ENCODE measurements at places on chromosomes 7 and 10.

- no peak for DNase-seq
These were observed 99.0 kb downstream of the ADRA2A start for GRCh38 chr10:111175787-111176186.

- no peak for DNase-seq
These were observed 1.4 kb downstream of the GIMAP5 start for GRCh38 chr7:150738591-150739001.

- DNase-seq: no peak
These were observed 151.0 kb upstream of the HDAC9 start for GRCh38 chr7:18344536-18344935.

DNA sequence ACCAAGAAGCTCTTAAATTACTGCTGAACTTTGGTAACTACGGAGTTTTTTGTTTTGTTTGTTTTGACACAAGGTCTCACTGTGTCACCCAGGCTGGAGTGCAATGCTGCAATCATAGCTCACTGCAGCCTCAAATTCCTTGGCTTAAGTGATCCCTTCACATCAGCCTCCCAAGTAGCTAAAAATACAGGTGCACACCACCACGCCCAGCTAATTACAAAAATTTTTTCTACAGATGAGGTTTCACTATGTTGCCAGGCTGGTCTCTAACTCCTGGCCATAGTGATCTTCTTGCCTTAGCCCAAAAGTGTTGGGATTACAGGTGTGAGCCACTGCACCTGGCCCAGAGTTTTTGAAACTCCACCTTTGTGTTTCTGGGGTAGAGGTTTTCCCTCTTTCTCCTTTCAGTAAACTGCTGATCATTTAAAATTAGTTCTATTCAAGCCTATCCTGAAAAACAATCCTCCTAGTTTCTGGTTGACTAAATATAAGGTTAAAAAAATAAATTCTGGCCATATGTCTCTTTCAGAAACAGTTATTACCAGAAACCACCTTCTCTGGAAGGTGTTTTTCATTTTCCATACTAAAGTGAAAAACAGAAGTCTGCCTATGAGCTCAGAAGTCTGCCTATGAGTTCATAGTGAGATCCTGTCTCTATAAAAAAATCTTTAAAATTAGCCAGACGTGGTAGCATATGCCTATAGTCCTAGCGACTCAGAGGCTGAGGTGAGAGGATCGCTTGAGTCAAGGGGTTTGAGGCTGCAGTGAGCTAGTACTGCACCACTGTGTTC is 63.9 kb downstream of the VOPP1 start:
- no peak for DNase-seq

- no peak for DNase-seq
These were observed 74.7 kb upstream of the ITGB1 start for GRCh38 chr10:33032654-33033151.

- DNase-seq: no peak
These were observed 108.5 kb upstream of the SLC25A13 start for GRCh38 chr7:96430356-96430755.

DNA sequence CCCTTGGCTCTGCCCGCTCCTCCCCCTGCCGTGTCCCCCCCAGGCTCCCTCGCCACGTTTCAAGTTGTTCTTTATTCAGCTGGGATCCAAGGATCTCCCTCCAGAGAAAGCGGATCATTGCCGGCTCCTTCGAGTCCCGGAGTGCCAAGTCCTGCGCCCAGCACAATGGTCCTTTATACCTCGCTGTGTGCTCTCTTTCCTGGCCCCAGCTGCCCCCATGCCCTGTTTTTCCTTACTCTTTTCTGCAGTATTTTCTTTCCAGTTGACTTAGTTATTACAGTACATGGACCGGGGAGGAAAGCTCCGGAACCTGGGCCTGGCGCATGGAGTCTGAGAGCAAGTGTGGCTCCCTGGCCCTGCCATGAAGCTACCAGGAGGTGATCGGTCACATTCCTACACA is 88.1 kb upstream of the KMT2C start:
- no peak for DNase-seq

DNA sequence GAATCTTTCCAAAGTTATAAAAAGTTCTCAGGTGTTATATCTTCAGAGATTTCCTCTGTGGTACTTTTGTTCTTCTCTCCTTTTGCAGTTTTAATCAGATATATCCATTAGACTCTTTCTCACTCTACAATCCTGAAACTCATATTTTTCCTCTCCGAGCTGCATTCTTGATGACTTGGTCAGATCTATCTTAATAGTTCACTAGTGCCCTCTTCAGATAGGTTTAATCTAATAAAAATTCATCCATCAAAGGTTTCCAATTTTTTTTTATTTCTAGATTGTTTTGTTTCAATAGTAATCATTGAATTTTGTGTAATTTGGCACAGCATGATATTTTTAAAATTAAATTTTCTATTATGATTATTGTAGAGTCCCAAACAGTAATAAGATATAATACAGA is 21.8 kb upstream of the DGKB start:
- no peak for DNase-seq

GRCh38 chr10:117746541-117747448 is 204.2 kb downstream of the EMX2 start:
- DNase-seq: no peak

GRCh38 chr10:82150123-82150900 is 275.3 kb downstream of the NRG3 start:
- DNase-seq: peak; percentile 28

- no peak for DNase-seq
These were observed 5.5 kb upstream of the PLAU start for GRCh38 chr10:73905256-73906020.

GRCh38 chr10:24349379-24350001 is 140.6 kb downstream of the KIAA1217 start:
- no peak for DNase-seq

DNA sequence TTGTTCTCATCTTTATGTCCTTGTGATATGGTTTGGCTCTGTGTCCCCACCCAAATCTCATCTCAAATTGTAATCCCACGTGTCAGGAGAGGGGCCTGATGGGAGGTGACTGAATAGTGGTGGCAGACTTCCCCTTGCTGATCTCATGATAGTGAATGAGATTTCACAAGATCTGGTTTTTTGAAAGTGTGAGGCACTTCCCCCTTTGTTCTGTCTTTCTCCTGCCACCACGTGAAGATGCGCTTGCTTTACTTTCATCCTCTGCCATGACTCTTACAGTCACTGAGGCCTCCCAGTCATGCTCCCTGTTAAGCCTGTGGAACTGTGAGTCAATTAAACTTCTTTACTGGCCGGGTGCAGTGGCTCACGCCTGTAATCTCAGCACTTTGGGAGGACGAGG is 161.0 kb downstream of the HERPUD2 start:
- no peak for DNase-seq

GRCh38 chr10:126160971-126161630 is 227.2 kb downstream of the ADAM12 start:
- DNase-seq: peak; percentile 27

GRCh38 chr10:85615556-85615955 is 751.0 kb downstream of the GRID1 start:
- no peak for DNase-seq

- DNase-seq: no peak
These were observed 37.0 kb downstream of the ALOX5 start for GRCh38 chr10:45410807-45411606.

- DNase-seq: no peak
These were observed 89.3 kb upstream of the DIP2C start for GRCh38 chr10:778626-779330.

- no peak for DNase-seq
These were observed 323.7 kb upstream of the IGFBP3 start for GRCh38 chr7:46244757-46245156.

DNA sequence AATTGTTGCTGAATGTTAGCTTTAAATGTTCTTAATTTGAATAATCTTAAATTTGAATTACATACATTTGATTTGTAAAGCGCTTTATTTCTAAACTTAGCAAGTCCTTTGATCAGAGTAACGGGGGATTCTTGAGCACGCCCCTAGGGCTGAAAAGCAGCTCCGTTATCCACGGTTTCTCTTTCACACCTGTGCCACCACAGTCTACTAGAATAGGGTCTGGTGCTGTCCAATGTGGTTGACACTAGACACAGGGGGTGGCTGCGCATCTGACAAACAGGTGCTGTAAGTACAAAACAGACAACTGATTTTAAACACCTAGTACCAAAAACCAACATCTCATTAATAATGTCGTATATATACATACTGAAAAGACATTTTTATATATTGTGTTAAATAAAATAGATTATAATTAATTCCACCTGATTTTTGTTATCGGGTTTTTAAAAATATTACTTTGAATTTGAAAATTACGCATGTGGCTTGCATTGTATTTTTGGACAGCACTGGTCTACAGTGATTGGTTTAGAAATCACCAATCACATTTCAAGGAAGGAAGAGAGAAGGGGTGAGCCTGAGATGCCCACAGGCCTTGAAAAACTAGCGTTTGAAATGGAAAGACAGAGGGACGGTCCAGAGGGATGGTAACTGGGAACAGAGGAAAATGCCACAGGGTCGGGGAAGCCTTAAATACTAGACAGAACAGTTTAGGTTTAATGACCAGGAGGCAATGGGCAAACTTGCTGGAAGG is 7.3 kb downstream of the SEPHS1 start:
- DNase-seq: no peak

DNA sequence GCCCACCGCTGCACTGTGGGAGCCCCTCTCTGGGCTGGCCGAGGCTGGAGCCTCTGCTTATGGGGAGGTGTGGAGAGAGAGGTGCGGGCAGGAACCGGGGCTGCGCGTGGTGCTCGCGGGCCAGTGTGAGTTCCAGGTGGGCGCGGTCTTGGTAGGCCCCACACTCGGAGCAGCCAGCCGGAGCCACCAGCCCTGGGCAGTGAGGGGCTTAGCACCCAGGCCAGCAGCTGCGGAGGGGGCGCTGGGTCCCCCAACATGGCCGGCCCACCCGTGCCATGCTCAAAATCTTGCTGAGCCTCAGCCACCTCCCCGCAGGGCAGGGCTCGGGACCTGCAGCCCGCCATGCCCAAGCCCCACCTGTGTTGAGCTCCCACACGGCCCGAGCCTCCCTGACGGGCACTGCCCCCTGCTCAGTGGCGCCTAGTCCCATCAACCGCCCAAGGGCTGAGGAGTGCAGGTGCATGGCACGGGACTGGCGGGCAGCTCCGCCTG is 856.8 kb upstream of the CELF2 start:
- DNase-seq: no peak

DNA sequence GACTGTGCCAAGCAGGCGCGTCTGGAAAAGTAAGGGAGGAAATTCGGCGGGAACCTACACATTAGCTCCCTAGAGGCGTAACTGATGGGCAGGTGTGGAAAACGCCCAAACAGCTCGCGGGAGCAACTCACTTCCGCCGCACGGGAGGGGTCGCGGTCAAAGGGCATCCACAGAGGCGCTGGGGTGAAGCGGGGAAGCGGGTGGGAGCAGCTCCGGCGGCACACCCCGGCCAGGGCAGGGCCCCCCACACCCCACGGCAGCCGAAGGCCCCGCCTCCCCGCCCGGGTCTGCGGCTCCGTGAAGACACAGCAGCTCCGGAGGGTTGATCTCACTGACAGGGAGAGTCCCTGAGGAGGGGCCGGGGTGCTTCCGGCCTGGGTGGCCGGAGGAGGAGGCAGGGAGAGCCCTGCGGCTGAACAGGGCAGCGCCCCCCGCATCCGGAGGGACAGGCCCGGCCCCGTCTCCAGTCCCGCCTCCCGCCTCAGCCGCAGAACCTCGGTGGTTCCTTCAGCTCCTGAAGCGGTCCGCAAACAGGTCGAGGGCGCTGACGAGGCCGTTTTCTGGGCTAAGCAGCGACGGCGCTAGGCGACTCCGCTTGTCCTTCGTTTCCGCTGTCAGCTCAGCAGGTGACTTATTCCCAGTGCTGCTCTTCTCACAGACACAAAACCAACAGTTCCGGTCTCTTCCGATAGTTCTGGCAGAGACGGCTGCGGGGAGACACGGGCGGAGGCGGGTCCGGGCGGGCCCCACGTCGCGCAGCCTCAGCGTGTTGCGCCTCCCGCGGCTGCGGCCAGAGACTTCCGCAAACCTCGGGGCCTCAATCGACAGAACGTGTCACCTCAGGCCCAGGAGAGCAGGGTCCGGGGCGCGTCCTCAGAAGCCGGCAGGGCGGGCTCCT is 276.1 kb downstream of the DNAJB6 start:
- no peak for DNase-seq

- DNase-seq: no peak
These were observed 471.2 kb downstream of the PLXNA4 start for GRCh38 chr7:132105096-132105495.

DNA sequence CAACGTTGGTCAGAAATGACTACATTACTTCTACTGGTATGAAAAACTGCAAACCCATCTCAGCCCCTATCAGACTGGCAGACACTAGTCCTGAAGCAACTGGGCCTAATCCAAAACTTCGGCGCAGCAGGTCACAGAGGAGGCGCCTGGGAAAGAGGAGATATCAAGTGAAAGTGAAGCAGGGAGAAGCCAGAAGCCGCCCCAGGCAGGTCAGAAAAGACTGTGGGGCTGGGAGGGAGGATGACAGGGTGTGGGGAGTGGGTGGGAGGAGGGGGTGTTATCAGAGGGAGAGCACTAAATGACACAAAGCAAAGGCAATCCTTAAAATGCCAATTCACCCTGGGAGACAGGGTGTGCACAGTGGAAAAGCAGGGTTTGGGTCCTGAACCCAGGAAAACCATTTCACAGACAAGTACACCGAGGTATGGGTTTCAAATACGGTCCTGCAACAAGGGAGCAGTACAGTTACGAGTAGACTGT is 731 bp downstream of the CHCHD3 start:
- DNase-seq: peak; percentile 30

DNA sequence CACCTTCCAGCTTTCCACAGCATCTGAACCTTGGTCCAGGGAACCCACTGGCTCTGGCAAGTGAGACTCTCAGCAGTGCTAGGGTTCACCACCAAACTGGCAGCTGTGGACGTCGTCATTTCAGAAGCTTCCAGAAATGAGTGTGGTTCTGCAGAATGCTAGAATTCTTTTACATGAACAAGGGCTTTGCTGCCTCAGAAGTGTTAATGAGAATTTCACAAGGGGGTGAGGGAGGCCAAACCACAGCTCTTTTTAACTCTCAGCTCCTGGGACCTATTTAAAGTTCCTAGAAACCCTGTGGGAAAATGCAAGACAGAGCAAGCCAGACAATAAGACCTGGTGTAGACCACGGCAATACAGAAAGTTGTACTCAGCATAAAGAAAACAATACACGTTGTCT is 129.3 kb upstream of the BET1 start:
- no peak for DNase-seq

DNA sequence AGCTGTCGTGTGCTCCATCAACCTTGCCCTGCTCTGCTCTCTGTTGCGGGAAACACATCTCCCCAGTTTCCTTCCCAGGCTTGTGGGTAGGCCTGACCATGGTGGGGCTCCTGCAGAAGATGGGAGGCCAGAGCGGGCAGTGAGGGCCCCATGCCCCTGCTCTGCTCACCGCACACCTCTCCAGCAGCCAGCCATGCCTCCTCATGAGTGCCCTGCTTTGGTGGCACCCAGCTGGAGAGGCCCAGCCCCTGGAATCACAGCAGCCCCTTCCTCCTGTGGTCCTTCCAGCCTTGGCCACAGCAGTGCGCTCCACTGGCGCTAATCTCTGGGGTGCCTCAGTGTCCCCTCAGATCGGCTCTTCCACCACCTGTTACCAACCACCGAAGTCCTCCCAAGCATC is 4.2 kb upstream of the OPN4 start:
- DNase-seq: peak; percentile 8

DNA sequence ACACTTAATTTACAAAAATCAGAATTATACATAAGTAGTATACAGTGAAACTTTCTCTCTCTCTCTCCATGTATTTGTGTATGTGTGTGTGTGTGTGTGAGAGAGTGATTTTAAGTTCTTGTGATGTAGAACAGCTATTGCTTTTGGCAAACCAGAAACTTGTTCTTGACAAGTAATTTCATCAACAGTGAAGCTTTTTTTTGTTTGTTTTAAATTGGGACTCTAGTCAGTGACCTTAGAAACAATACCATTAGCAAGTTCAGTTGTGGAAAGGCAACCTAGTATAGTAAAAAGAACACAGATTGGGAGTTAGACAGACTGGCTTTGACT is 319.1 kb downstream of the PTEN start:
- DNase-seq: no peak
